Kidney (tissue), 22 donors: ENCODE measurements at places on chromosomes 16 and 17.

- no peak for DNase-seq
These were observed 68.6 kb downstream of the EMP2 start for GRCh38 chr16:10511829-10512228.

- DNase-seq, result no peak
These were observed 175.0 kb downstream of the AIPL1 start for GRCh38 chr17:6259899-6260298.

- DNase-seq, result no peak
These were observed 6.1 kb downstream of the PYCARD start for GRCh38 chr16:31196324-31197088.

GRCh38 chr16:73125850-73126524 is 78.1 kb upstream of the ZFHX3 start:
- no peak for DNase-seq

DNA sequence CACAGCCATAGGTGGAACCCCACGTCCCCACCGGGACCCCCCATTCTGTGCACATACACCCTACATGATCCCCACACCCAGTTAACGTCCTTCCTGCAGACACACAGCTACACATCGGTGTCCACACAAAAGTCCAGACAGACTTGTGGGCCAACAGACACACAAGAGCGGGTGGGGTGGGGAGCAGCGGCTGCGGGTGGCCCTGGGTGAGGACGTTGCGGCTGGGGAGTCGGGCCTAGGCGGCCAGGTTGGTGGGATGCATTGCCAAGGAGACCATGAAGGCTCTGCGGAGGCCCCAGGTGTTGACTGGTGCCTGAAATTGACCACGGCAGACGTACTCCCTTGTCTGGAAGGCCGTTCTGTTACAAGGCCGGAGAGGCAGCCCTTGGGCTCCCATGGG is 8.7 kb upstream of the DPEP1 start:
- DNase-seq, result no peak

GRCh38 chr17:49952912-49953497 is 16.0 kb upstream of the DLX4 start:
- DNase-seq, result no peak
